CD4-positive, alpha-beta T cell treated with Interleukin-4 for 1 hour (primary cell): ENCODE measurements at places on chromosomes 3 and 15.

GRCh38 chr15:48331796-48332641, 790 bp downstream of the DUT start:
- DNase-seq = peak; percentile 49

DNA sequence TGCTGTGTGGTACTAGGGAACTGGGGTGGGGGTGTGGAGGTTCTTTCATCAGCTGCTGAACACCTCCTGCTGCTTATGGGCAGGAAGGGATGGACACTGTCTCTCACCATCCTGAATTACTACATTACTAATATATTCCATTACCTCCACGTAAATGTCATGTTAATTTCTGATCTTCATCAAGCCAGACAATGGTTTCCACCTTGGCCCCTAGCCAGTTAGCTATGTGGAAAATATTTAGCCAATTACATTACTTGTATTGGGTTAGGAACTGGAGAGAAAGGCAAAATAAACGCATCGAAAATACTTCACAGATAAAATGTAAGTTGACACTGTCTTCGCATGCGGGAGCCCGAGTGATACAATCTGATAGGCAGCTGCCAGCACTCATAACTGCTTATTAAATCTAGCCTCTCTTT, 95.1 kb downstream of the FOXP1 start:
- peak; percentile 36 for DNase-seq

DNA sequence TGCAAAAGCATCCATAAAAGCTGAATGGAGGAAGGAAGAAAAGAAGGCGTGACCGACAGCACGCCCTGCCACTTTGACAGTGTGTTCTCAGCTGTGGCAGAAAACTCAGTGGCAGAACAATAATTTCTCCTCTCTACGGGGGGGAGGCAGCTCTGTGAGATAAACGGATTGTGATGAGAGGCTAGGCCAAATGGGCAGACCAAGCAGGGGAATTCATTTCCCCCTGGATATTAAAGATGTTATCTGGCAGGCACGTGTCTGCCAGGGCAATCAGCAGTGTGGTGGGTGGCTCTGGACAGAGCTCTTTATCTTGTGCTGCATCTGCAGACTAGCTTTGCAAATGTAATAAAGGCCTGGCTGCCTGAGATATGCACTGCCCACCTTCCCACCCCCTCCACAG, 1.9 kb upstream of the RMDN3 start:
- no peak for DNase-seq

- no peak for DNase-seq
Observed at GRCh38 chr3:177824190-177824786, 627.0 kb upstream of the TBL1XR1 start.

DNA sequence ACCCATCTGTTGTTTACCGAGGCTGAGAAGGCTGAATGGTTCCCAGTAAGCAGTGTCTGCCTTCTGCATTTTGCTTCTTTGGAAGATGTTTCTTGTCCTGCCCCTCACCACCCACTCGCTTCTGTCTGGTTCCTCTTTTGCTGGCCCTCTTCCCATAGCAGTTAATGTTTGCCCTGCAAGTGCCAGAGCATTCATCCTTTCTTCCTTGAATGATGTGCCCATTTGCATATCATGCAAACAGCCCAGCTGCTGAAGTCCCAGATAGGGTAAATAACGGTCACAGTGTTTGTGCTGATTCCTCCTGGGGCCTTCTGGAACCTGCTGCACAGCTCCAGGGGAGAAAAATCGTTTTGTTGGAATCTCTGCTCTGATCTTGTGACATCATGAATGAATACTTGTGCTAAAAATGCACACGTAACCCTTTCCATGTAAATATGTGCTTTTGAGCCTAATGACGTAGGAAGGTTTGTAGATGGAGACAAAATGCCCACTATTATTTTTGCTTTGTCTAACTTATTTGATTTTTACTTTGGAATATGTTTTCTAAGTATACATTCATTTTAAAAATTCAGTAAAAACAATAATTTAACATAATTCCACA, 381.0 kb downstream of the SOX2 start:
- no peak for DNase-seq

DNA sequence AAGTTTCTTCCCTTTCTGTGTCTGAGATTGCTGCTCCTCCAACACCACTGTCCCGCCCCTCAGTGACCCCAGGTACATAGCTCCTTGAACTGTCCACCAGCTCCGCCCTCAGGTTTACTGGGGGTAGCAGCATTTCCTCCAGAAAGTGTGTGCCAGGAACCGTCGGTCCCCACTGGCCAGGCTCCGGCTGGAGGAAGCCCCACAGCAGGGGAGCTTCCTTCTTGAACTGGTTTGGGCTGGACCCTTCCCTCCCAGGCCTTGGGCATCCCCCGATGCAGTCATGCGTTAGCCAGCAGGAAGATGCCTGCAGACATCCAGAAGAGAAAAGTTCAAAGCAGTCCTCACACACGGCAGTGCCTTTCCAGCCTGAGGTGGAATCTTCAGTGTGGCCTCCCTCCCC, 19.7 kb downstream of the PAK6 start:
- no peak for DNase-seq

DNA sequence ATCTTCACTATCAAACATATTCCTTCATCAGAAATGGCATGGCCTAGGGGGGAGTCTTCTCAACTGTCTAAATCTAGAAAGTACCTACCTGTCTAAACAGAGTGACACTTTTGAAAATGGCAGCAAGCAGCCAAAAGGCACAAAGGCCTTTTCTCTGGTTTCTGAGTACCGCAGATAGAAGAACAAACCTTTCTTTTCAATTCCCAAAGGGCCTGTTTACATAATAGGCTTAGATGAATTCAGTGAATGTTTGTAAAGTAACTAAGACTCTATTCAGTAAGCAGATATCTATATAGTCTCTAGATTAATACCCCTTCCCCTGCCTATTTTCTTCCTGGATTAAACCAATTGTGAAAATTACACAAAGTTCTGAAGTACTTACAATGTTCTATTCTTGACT, 7.1 kb downstream of the MYEF2 start:
- DNase-seq = no peak

DNA sequence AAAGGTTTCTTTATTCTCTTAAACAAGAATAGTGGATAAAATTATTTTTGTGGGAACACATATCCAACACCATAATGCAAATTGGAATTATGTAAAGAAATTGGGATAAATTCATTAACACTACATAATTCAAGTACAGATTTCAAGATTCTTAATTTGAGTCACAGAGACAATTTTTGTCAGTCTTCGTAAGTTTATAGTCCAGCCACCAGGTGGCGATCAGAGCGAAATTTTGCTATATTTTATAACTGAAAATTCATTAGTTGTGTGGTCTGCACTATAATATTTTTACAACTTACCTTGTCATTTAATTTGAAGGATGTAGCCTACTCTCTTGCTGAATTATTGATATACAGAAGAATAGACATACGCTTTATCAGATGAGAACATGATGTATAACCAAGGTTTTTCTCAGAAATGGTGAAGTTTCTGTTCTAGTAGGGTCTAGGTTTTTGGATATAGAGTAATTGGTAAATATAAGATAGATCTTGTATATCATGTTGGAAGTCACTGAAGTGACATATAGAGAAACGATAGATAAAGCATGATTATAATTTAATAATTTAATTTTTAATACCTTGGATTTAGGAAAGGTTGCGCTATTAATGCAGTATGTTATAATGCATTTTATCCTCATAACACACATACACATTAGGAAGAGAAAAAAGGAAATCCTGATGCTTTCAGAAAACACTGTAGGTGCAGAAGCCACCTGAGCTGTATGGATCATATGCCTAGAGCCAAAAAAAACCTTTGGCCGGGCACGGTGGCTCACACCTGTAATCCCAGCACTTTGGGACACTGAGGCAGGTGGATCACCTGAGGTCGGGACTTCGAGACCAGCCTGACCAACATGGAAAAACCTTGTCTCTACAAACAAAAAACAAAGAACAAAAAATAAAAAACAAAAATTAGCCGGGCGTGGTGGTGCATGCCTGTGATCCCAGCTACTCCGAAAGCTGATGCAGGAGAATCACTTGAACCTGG, 31.7 kb downstream of the PLSCR4 start:
- DNase-seq = peak; percentile 11

GRCh38 chr3:99509224-99509623, 129.2 kb upstream of the COL8A1 start:
- DNase-seq = no peak
